ENCODE measurements at places on chromosomes 6 and 20.

GRCh38 chr20:34887023-34887422 is 10.6 kb downstream of the ACSS2 start:
- no peak for DNase-seq

DNA sequence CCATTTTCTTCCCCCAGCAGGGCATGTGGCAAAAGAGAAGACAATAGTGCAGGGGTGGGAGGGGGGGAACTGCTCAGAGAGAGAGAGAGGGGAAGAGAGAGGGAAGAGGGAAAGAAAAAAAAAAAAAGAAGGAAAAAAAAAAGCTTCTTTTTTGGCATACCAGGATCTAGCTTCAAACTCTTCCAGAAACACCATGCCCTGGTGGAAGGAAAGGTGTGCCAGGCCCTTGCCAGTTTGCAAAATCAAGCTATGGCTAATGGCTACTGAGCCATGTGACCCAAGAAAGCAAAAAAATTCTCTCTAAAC is 326 bp downstream of the ZMYND8 start:
- DNase-seq = no peak

- DNase-seq = no peak
Measured at GRCh38 chr6:142246960-142247359, 54.8 kb upstream of the ADGRG6 start.

GRCh38 chr6:11141295-11141694 is 29.8 kb upstream of the ERVFRD-1 start:
- no peak for DNase-seq

DNA sequence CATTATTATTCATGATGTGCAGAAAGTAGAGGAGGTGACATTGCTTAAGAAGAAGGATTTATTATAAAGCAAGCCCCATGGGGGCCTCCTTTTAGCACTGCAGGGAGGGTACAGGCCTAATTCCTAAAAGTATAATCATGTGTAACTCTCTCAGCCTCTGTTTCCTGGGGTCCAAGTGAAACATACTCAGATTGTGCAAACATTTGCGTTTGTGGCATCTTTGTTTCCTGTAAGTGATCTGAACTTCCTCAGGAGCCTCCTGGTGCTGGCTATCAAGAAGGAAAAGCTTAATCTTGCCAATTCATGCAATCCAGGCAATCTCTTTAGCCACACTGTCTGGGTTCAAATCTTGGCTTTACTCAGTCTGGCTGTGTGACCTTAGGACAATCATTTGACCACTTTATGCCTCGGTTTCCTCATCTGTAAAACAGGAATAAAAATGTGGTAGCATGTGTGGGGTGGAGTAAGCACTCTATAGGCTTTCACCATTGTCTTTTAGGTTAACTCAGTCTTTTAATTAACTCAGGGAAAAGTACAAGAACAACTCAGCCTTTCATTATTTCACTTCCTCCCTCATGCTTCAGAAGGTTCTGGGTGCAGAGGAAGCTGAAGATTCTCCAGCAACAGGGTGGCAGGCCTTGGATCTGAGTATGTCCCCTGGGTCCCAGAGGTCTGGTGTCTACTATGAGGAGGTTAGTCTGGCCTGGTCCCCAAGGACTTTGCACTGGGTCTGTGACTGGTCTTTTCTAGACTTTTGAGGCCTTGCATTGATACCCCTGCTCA is 831 bp upstream of the SIRPB2 start:
- no peak for DNase-seq

GRCh38 chr20:49786668-49787370 is 25.8 kb upstream of the SLC9A8 start:
- no peak for DNase-seq

DNA sequence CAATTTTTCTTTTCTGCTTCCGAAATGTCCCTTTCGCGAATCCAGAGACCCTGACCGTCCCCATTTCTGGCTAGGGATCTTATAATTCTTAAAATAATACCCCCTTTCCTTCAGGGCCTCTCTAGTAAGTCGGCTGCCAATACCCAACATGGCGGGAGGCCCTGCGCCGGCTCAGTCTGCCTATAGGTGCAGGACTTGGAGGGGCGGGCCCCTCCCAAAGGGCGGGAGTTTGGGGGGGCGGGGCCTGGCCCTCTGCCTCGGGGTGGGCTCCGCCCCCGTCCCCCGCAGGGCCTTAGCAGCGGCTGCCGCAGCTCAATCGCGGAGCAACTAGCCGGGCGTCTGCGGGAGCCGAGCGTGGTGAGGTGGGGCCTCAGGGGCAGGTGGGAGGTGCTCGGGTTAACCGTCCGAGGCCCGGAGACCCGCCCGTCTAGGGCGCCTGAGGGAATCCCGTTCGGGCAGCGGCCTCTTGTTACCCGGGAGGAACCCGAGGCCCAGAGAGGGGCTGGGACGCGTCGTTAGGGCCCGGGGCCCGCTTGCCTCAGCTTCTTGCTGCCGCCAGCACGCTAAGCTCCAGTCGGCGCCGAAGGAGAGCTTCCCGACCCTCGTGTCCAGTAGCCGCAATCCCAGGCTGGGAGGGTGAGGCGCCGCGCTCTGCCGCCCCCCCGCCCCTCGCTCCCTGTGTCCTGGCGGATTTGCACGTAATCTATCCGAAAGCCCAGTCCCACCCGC is at the start of gene CEP250:
CEP250 (plus strand) TSS at position 718 of the 729 bp plus-strand sequence. CDS start 6,770 bp downstream, outside the sequence.
- DNase-seq = peak; percentile 97

DNA sequence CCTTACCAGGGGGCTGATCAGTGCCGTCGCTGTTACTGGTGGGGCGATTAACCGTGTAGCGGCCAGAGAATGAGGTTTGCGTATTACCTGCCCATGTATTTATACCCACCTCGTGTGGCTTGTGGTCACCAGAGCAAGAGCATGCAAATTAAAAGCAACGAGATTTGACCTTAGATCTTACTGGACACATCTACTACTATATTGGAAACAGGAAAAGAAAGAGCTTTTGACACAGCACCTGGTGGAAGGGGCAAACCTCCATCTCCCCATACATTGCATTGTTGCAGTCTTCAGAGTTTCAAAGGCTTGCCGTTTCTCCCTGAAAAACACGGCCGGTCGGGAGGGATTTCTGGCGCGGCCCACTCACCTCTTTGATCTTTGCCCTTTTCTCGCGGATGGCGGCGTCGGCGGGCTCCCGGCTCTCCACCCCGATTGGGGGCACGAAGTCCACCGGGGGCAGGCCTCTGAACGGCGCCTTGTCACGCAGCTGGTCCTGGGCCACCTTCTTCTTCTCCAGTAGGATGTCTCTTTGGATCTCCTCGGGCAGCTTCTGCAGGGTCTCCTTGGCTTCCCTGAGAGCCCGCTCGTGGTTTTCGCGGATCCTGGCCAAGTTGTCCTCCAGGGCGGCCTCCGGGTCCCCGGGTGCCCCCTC is 1.3 kb downstream of the MAN1A1 start:
- DNase-seq = no peak

DNA sequence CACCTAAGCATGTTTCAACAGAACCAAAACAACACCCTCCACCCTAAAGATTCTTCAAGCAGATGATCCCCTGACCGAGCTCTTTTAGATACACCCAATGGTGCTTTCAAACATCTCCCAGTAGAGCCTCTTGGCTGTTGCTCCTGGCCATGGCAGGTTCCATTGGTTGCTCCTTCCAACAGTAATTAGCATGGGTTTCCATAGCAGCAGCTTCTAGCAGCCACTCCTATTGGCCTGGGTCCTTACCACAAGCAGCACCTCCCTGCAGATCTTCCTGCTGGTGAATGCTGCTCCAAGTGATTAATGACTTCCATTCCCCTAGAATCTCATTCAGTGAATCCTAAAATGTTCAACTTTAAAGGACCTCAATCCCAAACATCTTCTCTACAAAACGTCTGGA is 13.9 kb downstream of the CCN2 start:
- no peak for DNase-seq

DNA sequence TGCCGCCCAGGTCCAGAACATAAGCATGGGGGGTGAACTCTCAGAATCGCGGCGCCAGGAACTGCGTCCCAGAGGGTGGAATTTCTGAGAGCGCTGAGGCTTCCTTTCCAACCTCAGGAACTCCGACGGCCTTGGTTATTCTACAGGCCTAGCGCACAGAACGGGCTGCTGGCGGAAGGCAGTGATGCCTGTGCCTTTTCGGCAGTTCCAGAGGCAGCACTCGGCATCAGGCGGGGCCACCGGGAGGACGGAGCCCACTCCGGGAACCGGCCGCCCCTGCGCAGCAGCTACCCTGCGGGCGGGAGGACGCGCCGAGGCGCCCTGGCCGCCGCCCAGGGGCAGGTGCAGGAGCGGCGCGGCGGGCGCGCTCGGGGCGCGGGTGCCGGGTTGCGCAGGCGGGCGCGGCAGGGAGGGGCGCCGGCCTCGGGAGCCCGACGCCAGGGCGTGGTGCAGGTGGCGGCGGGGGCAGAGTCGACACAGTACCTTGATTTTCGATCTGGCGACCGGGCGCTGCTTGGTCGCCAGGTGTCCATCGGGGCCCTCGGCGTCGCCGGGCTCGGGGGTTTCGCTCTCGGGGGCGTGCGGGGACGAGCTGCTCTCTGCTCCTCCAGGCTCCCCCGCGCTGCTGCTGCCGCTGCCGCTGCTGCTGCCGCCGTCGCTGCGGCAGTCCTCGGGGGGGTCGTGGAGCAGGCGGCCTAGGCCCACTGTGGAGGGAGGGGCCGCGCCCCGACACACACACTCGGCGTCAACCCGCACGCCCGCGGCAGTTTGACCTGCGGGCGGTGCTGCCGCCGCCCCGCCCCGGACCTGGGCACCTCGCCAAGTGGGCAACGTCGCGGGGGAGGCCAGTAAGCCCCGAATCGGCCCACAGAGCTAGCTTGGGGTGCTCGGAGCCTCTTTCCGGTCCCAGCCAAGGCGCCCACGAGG is 1.3 kb downstream of the OVOL2 start:
- peak; percentile 83 for DNase-seq

- no peak for DNase-seq
Measured at GRCh38 chr6:88866856-88867255, 96.6 kb downstream of the RNGTT start.

DNA sequence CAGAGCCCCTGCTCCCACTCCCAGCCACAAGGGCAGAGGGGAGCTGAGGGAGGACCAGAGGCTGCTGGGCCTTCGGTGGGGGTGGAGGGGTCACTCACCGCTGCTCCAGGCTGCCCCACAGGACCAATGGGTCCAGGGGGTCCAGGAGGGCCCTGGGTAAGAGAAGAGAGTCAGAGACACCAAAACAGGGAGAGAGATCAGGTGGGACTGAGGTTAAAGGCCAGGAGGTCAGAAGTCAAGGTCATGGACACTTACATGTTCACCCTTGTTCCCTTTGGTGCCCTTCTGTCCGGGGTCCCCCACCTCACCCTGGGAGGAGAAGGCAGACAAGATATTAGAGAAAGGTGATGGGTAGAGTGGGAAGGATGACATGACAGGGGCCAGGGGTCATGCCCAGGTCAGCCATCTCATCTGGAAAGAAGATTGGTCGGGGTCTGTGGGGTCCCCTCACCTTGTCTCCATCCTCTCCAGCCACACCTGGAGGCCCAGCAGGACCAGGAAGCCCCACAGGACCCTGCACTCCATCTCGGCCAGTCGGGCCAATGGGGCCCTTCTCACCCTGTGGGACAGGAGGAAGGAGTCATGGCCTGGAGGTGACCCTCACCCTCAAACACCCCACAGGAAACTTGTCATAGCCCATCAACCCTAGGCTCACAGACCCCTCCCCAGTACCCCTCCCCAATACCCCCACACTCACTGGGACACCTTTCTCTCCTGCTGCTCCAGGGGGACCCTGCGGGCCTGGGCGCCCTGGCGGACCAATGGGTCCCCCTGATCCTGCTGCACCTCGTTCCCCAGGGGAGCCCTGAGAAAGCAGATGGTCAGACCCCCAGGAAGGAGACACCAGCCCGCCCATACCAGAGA is 21.0 kb downstream of the COL11A2 start:
- no peak for DNase-seq

All from NCI-H2081 (cell line).